SW 1271 (cell line): ENCODE measurements at places on chromosomes 1 and 21.

DNA sequence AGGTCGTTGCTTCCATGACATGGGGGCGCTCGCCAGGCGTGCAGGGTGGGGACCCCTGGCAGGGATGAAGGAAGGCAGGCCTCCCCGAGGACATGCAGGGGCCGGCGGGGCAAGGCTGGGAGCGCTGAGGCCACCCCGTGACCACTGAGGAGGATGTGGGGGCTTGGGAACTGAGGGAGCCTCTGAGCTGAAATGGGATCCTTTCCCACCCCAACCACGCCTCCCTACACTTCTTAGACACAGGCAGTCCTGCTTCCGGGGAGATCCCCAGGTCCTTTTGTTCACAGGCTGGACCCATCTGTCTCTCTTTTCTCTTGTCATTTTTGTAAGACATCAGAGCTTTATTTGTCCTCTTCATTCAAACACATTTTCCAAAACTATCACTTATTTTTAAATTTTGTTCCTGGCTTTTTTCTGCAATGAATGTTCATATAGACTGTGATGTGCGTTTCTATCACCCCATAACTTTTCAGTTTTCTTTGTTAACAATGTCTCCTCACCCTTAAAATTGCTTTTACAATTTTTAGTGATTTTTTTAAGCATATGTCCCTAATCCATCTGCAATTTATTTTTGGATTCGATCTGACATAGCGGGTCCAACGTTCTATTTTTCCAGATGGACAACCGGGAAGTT is 156.7 kb upstream of the BACE2 start:
- DNase-seq = no peak

GRCh38 chr1:154219541-154219940 is 1.2 kb upstream of the UBAP2L start:
- DNase-seq = no peak

- peak; percentile 3 for DNase-seq
Observed at GRCh38 chr1:239428120-239428710, 41.8 kb downstream of the CHRM3 start.

- no peak for DNase-seq
Observed at GRCh38 chr1:200808846-200809245, 63.9 kb upstream of the GPR25 start.

GRCh38 chr1:77688939-77689338 is 6.5 kb upstream of the ZZZ3 start:
- no peak for DNase-seq
